ENCODE measurements at places on chromosomes 4 and X. TPM values are rescaled to one million over a fixed set of nuclear protein-coding genes. Genes with fewer than 3 reads are reported as not detected.

GRCh38 chr4:10810411-10810810, 125.8 kb upstream of the CLNK start:
- no peak for DNase-seq

DNA sequence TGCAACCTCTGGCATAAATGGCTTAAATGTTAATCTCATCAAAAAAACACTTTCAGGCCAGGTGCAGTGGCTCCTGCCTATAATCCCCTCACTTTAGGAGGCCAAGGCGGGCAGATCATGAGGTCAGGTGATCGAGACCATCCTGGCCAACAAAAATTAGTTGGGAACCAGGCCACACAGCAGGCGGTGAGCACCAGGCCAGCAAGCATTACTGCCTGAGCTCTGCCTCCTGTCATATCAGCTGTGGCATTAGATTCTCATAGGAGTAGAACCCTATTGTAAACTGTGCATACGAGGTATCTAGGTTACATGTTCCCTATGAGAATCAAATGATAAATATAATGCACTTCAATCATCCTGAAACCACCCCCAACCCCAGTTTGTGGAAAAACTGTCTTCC, 125.8 kb downstream of the LRBA start:
- DNase-seq = no peak

- no peak for DNase-seq
Observed at GRCh38 chr4:52660643-52661042, 1.5 kb upstream of the USP46 start.

DNA sequence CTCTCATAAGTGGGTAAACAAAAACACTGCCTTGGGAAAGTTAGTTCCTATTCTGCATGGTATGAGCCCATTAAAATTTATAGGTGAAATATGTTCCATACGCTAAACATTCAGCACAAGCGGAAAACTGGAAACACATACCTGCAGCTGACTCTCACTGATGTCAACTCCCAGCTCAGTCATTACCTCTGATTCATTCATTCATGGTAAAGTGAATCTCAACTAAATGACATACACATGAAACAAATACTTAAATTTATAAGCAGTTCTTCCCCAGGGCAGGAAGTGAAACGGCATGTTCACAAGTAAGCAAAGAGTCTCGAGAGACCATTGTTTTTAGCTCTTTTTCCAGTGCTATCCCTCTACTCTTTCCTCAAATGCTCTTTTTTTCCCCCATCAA, 1.6 kb downstream of the SLC10A6 start:
- DNase-seq = no peak

DNA sequence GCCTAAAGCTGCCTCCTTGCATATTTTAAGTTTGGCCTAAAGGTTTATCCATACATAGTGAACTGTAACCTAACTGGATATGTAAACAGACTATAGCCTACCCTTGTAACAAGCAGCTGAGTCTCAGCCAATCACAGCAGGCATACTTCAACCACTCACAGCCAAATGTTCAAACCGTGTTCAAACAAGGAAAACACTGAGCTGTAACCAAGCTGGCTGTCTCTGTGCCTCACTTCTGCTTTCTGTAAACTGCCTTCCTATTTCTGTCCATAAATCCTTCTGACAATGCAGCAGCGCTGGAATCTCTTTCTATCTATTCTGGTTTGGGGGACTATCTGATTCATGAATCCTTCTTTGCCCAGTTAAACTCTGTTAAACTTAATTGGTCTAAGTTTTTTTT, 16.4 kb downstream of the DSPP start:
- DNase-seq = no peak

DNA sequence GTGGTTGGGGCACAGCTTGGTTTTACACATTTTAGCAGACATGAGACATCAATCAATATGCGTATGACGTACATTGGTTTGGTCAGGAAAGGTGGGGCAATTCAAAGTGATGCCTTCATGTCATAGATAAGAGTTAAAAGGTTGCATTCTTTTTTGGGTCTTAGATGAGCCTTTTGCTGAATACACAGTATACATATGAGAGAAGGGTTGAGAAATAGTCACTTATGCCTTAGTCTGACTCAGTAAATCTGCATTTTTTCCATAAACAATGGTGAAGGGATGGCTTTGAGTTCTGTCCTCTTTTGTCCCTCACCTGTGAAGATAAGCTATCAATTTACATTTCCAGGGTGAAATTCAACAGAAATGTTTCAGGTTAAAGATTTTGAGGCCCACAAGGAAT, 43.9 kb upstream of the UGT2B15 start:
- no peak for DNase-seq

- peak; percentile 22 for DNase-seq
Observed at GRCh38 chr4:22356987-22357596, 158.8 kb downstream of the ADGRA3 start.

DNA sequence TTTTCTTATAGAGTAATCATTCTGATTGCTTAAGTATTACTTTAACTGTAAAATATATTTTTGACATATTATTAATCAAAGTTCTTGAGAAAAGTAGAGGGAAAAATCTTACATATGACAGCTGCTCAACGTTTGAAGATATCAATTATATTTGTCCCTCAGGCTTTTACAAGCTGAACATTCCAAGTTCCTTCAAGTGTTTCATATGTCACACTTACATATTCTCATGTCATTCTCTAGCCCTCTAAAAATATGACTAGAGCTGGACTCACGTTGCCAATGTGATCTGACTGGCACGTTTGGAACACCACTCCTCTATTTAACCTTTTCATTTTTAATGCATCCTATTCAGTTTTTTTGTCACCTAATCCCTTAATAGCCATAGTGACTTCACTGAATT, 492.9 kb downstream of the PCDH18 start:
- DNase-seq = no peak

GRCh38 chrX:1205681-1206611, 6.5 kb downstream of the CRLF2 start:
- DNase-seq = peak; percentile 98

DNA sequence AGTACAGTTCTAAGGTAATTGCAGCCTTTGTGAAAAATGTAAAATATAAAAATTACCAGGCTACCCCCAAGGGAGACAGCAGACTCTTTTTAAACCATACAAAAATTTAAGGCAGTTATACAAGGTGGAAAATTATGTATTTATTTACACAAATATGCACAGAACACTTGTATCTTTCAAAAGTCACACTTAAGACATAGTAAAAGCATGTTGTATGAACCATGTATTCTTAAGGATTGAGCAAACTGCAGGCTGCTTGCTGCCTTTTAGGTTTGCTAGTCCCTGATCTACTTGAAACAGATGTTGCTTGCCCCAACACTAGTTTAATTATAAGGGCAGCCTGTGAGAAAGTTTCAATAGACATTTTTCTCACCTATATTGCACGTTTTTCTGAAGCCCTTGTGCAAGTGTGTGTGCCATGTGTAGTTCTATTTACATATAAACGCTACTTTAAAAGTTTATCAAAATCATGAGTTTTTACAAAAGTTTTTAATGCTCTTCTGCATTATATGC, 72.8 kb downstream of the PRSS12 start:
- no peak for DNase-seq

- peak; percentile 83 for DNase-seq
Observed at GRCh38 chr4:123856689-123857545, 460.3 kb downstream of the SPRY1 start.

DNA sequence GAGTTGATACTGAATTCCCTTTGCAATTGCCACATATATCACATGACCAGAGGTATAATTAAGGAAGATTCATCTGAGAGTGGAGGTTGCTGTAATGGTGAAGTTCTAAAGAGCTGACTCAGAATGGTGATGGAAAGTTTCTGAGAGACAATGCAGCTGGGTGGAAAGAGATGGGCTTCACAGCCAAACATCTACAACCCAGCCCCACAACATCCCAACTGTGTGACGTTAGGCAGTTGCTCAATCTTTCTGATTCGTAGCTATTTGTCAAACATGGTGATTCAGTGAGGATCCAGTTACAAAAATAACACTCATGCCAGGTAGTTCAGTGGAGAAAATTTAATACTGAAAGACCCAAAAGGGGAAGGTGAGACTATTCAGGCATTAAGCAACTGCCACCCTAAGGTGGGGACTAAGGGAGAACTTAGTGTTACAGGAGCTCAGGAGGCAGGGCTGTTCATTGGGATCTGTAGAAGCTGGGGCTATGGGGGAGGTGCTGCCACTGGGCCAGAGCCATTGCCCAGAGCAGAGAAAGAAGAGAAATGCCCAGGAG, 6.9 kb upstream of the AFF1 start:
- DNase-seq = no peak

The DMRTC1B gene
- not detected for total RNA-seq

The SLITRK4 gene
- total RNA-seq = 4.0 TPM

The SLC38A5 gene
- total RNA-seq = 47.0 TPM

The DKK2 gene
- 0.58 TPM for total RNA-seq

The PTCHD1 gene
- total RNA-seq = 1.5 TPM

The TTC29 gene
- 0.12 TPM for total RNA-seq

The GPRIN3 gene
- 3.2 TPM for total RNA-seq
